A172 (cell line): ENCODE measurements at places on chromosomes 3 and 15. TPM values are rescaled to one million over a fixed set of nuclear protein-coding genes. Genes with fewer than 3 reads are reported as not detected.

The ADGRG7 gene
- total RNA-seq, result not detected in 2 replicates

The LRRC49 gene
- total RNA-seq, result 14.2 and 16.4 TPM in 2 replicates

The MASP1 gene
- not detected in 2 replicates for total RNA-seq

- no peak for DNase-seq
These were observed 123.6 kb upstream of the CD96 start for GRCh38 chr3:111418391-111418790.

GRCh38 chr15:86915811-86916331 is 836.2 kb downstream of the AGBL1 start:
- DNase-seq, result peak; percentile 44

- DNase-seq, result no peak
These were observed 35.2 kb downstream of the FNDC3B start for GRCh38 chr3:172074586-172074985.

DNA sequence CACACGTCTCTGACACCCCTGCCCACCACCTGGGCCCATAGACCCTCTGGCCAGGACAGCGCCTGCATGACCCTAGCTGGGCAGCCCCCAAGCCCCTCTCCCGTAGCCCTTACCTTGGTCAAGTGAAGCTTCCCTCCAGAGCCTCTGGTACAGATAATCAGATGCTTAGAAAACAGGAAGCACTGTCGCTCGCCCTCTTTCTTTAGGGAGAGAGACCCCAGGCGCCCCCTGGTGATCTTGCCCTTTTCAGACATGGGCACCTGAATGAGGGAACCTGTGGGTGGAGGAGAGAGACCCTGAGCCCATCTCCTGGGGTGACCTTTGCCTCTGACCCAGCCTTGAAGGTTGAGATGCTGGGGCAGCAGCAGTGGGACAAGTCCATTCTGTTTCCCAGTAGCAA is 65.4 kb downstream of the RASGRF1 start:
- no peak for DNase-seq

The ATR gene
- total RNA-seq, result 34.7 and 40.8 TPM in 2 replicates

DNA sequence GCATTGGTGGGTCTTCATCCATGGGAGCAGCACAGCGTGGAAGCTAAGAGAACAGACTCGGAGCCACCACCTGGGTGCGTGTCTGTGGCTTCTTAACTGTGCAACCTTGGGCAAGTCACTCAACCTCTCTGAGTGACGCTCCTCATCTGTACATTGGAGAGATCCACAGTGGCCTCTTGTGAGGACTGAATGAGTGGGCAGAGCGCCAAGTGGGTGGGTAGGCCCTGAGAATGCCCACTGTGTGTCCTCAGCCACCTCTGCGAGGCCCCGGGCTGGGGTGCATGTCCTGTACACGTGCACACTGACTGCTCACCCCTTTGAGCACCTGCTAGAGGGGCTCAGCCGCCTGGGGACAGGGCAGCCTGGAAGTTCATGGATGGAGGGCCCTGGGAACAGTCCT is 99.6 kb upstream of the PRR23E start:
- no peak for DNase-seq

The ARHGEF26 gene
- 7.4 and 7.7 TPM in 2 replicates for total RNA-seq

- DNase-seq, result peak; percentile 60
These were observed 103.6 kb downstream of the ARNT2 start for GRCh38 chr15:80507638-80508316.

DNA sequence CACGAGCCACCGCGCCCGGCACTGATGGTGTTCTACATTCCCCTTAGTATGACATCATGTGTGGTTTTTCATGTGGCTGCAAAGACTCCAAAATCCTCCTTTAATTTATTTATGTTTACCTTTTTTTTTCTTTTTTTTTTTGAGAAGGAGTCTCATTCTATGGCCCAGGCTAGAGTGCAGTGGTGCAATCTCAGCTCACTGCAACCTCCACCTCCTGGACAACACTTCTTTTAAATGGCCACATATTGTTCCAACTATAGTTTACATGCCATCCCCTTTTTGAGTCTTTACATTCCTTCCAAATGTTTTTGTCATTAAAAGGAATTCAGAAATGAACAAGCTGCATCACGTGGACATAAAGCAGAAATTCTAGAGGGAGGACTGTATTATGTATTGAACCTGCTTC is 10.3 kb upstream of the CDV3 start:
- no peak for DNase-seq

GRCh38 chr15:67180035-67180434 is 74.4 kb downstream of the AAGAB start:
- DNase-seq, result no peak
